ENCODE measurements at places on chromosomes 7 and 10. TPM values are rescaled to one million over a fixed set of nuclear protein-coding genes. Genes with fewer than 3 reads are reported as not detected.

Gene PPP1R17
- total RNA-seq, result not detected

GRCh38 chr7:84484502-84485079 is 290.0 kb upstream of the SEMA3A start:
- no peak for DNase-seq
- H3K36me3 ChIP-seq, result no peaks in the 10 kb centered on the region
- no peaks in the 10 kb centered on the region for H3K4me1 ChIP-seq
- no peaks in the 10 kb centered on the region for H3K27me3 ChIP-seq
- no peak overlapping the region for H3K4me3 ChIP-seq

DNA sequence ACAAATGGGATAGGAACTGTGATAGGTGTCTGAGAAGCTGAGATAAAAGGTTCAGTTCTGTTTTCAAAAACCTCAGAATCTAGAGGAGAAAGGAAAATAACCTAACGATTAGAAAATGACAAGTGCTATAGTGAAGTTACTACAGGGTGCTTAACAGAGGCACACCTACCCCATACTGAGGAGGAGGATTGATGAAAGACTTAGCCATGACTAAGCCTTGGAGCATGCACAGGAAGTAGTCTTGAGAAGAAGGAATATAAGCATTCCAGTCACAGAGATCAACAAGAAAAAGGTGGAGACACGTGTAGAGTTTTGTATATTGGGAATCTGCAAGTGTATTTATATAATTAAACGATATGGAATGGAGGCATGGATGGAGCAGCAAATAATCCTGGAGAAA is 1225.5 kb upstream of the CELF2 start:
- no peak for DNase-seq
- no peak overlapping the region for H3K27ac ChIP-seq
- no peak overlapping the region for H3K4me3 ChIP-seq
- peaks cover 8% of the 10 kb centered on the region for H3K4me1 ChIP-seq
- H3K36me3 ChIP-seq, result no peaks in the 10 kb centered on the region

GRCh38 chr7:30831227-30831626 is 60.0 kb downstream of the MINDY4 start:
- no peaks in the 10 kb centered on the region for H3K4me1 ChIP-seq
- H3K27me3 ChIP-seq, result no peaks in the 10 kb centered on the region
- no peak overlapping the region for H3K4me3 ChIP-seq

- no peaks in the 10 kb centered on the region for H3K4me1 ChIP-seq
- no peaks in the 10 kb centered on the region for H3K36me3 ChIP-seq
- H3K27me3 ChIP-seq, result no peaks in the 10 kb centered on the region
- DNase-seq, result no peak
Observed at GRCh38 chr10:43623351-43623750, 17.1 kb downstream of the ZNF485 start.

GRCh38 chr7:100572281-100572948 is 1.3 kb downstream of the SAP25 start:
- H3K4me3 ChIP-seq, result no peak overlapping the region
- H3K36me3 ChIP-seq, result peaks cover 35% of the 10 kb centered on the region
- H3K4me1 ChIP-seq, result peaks cover 16% of the 10 kb centered on the region
